ENCODE measurements at places on chromosomes 12 and 14.

DNA sequence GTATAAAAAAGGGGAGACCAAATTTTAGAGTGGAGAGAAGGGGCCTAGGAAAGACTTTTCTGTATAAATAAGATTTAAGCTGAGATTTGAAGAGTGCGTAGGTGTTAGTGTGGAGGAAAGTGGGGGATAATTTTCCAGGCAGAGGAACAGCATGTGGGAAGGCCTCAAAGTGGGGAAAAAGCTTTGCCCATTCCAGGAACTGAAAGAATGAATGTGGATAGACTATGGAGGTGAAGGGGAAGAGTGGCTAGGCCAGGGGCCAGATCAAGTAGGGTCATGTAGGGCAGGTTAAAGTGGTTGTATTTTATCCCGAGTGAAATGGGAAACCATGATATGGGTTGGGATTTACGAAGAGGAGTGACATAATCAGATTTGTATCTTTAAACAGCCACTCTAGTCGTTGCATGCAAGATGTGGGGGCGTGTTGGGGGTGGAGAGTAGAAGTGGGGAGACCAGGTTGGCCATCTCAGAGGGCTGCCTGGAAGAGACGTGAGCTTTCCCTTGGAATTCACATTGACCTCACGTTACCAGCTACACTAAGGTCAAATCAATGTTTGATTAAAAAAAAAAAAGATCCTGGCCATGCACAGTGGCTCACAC, 3.3 kb downstream of the ZNF664 start:
- no peak for DNase-seq

GRCh38 chr14:69997849-69998248, 118.6 kb downstream of the SMOC1 start:
- DNase-seq: no peak

DNA sequence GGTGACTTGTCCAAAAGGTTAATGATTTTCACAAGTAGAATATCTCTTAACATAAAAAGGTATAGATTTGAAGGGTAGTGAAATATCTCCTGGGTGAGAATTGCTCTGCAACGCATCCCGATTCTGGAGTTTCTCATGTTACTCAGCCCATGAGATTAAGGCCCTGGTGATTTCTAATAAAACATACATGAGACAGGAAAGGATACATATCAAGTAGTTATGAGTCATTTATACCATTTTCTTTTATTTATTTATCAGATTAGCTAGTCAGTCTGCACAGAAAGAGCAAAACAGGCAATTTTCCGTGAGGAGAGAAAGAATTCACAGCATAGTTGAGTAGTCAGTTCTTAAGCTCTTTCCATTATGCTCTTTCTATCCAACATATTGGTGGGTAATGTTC, 535.6 kb upstream of the ATP2B1 start:
- DNase-seq: no peak

GRCh38 chr12:53664936-53665335, 10.9 kb downstream of the ATP5MC2 start:
- DNase-seq: no peak

All from occipital lobe (tissue), 3 donors.